Posterior cingulate gyrus (tissue), 11 donors: ENCODE measurements at places on chromosomes 1 and 21.

DNA sequence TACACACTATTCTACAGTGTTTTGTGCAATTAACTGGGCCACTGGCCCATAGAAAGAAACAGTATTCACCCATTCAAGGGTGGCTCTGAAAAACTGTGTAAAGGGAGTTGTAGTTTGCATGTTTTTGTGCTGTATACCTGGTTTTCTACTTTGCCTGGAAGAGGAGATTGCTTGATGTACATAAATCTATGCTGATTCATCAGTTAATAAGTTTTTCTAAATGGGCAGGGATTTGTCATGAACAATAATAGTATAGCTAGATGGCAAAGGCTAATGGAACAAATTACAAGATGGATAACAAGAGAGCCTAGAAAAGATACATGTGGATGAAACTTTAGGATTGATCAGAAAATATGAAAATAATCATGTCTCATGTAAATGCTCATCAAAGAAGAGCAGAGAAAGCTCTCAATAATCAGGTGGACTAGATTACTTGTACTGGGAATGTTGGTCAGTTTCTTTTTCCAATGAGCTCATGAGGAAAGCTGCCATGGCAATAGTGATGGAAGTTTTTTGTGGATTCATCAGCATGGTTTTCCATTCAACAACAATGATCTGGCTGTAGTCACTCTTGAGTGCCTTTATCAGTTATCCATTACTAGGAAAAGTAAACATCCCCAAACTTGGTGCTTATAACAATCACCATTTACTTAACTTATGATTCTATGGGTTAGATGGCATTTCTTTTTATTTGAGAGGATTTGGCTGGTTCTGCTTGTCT lies 602.8 kb downstream of the BRINP3 start:
- DNase-seq, result no peak

DNA sequence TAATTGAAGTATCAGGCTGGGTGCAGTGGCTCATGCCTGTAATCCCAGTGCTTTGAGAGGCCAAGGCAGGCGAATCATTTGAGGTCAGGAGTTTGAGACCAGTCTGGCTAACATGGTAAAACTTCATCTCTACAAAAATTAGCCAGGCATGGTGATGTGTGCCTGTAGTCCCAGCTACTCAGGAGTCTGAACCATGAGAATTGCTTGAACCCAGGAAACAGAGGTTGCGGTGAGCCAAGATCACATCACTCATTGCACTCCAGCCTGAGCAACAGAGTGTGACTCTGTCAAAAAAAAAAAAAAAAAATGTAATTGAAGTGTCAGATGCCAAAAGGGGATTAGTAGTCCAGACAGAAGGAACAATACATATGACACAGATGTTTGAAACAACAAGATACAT lies 56.7 kb downstream of the SLC44A5 start:
- DNase-seq, result no peak

DNA sequence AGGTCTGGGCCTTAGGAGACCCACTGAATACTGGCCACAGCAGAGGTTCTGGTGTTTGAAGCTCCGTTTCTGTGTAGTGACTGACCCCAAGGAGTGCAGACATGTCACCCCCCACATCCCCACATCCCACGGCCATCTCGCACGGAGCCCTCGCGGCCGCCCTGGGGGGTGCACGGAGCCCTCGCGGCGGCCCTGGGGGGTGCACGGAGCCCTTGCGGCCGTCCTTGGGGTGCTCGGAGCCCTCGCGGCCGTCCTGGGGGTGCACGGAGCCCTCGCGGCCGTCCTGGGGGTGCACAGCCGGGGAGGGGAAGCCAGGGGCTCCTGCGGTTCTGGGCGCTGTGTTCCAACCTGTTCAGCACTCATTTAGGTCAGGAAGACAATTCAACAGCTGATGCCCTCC lies 68.4 kb downstream of the SCCPDH start:
- DNase-seq, result no peak

DNA sequence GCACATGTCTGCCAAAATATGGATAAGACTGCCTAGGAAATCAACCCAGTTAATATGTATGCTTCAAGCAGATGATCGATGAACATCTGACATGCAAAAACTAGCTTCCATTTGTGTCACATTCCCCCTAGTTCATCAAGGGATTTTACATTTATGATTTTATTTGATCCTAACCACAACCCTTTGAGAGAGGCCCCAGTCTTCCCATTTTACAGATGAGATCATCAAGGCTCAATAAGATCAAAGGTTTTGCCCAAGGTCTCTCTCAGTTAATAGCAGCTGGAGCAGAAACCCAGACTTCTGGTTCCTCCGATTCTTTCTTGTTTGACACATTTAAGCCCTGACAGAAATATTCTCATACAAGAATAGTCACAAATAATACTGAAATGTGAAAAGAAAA lies 107.7 kb upstream of the PPP2R5A start:
- no peak for DNase-seq

GRCh38 chr1:236979149-236979900 lies 24.9 kb downstream of the MT1HL1 start:
- peak; percentile 46 for DNase-seq

DNA sequence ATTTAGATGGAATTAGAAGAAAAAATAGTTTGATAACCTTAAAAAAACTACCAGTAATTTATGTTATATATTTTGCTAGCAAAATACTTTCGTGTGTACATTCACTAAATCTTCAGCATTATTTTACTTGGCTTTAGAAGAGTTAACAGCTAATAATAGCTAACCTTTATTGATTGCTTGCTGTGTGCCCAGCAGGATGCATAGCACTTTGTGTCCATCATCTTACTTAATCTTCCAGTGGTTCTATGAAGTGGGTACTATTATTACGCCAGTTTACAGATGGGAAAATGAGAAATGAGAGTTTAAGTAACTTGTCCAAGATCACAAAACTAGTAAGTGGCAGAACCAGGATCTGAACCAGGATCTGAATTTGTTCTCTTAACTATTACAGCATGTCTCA lies 41.7 kb upstream of the GPR25 start:
- DNase-seq, result no peak

- DNase-seq, result no peak
Measured at GRCh38 chr1:79847700-79848099, 841.2 kb upstream of the ADGRL4 start.

DNA sequence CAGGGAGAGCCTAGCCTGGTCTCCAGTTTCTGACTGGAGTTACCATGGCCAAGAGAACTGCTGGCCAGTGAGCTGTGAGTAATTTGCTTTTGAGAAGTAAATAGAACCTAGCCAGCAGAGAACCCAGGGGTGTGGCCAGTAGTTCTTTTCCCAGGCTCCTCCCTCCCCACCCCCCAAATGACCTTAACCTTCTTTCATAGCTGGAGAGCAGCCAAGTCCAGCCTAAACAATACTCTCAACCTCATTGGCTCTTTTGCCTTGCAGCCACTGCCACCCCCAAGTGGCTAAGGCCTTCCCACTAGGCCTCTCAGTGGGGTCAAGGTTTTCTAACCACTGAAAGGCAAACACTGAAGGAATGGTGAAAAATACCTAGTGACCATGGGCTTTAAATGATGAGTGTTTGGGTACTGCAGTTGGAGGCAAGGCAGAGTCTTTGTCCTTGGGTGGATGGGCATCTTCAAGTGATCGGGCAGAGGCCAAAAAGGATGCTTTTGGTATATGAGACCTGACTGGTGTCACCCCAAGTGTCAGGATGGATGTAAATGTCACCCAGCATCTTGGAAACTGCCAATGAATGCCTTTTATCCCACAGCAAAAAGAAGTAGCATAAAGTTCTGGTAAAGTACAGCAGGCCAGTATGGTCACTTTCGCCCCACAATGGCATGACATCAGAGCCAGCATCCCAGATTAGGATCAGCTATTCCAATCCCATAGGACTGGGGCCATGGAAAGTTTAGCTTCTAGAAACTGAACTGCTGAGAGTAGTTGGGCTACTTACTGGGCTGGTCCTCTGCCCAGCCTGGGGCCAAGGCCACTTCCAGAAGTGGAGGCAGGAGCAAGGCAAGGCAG lies 3.5 kb upstream of the PIGV start:
- DNase-seq, result no peak

GRCh38 chr1:81068726-81069125 lies 732.0 kb upstream of the ADGRL2 start:
- no peak for DNase-seq

GRCh38 chr1:91527266-91527765 lies 26.7 kb downstream of the CDC7 start:
- DNase-seq, result no peak

DNA sequence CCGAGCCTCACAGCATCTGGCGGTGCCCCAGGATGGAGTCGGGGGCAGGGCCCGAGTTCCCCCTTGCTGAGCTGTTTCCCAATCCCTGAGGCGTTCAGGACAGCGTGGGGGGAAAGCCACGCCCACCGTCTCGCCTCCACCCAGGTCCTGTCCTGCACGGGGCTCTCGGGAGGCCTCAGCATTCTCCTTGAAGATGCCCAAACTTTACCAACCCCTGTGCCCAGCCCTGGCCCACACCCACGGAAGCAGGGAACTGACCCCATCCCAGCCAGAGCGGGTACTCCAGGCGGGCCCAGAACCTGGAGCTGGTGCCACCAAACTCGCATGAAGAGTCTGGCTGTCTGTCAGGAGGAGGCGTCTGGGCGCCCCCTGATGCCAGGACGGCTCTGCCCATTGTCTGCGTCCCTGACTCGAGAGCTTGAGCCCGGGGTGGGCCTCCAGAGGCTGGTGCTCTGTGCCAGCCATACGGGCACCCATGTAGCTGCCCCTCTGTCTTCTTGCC lies 35.3 kb upstream of the POFUT2 start:
- peak; percentile 22 for DNase-seq

DNA sequence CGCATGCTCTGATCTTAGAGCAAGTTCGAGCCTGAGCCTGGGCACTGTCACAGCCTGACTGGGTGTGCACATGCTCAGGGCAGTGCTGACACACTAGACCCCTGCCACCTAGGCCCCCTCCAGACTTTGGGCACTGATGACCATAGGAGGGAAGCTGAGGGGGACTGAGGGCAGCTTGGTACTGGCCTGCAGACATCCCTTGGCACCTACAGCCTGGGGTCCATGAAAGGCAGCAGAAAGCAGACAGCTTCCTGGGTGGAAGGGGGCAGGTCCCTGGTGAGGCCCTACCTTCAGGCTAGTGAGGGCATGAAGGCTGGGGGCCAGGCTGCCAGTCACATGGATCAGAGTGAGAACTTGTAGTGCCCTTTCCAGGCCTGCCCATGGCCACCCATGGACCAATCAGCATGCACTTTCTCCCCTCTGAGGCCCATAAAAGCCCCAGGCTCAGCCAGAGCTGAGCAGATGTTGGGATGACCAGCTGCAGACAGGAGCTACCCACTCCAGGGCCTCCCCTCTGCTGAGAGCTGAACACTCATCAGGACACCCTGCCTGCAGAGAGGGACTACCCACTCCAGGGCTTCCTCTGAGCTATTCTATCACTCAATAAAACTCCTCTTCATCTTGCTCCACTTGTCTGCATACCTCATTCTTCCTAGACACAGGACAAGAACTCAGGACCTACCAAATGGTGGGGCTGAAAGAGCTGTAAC lies 680.8 kb downstream of the MATN1 start:
- DNase-seq, result no peak

- no peak for DNase-seq
Measured at GRCh38 chr1:15475752-15476314, at the start of gene CELA2B. Gene CELA2B, plus strand, starts transcription at chr1:15476104. Its CDS starts 22 bp downstream, at chr1:15476126.

GRCh38 chr1:12528021-12528852 lies 89.8 kb downstream of the DHRS3 start:
- peak; percentile 44 for DNase-seq

GRCh38 chr1:176801514-176802020 lies 338.6 kb downstream of the PAPPA2 start:
- peak; percentile 9 for DNase-seq

GRCh38 chr1:228009828-228010775 lies 3.3 kb downstream of the WNT3A start:
- no peak for DNase-seq

DNA sequence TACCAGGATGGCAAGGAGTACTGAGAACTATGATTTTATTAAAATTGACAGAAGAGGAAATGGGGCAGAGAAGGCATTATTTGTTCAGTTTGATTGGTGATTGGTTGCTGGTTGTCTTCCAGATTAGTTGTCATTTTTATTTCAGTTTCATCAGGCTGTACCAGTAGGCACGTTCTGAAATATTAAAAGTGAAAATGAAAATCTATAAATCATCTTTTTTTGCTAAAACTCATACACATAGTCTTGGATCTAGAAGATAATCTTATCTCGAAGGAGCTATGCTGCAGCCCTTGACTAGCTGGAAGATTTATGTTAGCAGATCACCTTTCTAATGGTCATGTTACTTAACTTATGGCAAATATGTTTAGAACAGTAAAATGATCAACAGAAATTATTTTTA lies 29.0 kb downstream of the NEK7 start:
- DNase-seq, result no peak

GRCh38 chr1:79151006-79151796 lies 144.7 kb upstream of the ADGRL4 start:
- no peak for DNase-seq

DNA sequence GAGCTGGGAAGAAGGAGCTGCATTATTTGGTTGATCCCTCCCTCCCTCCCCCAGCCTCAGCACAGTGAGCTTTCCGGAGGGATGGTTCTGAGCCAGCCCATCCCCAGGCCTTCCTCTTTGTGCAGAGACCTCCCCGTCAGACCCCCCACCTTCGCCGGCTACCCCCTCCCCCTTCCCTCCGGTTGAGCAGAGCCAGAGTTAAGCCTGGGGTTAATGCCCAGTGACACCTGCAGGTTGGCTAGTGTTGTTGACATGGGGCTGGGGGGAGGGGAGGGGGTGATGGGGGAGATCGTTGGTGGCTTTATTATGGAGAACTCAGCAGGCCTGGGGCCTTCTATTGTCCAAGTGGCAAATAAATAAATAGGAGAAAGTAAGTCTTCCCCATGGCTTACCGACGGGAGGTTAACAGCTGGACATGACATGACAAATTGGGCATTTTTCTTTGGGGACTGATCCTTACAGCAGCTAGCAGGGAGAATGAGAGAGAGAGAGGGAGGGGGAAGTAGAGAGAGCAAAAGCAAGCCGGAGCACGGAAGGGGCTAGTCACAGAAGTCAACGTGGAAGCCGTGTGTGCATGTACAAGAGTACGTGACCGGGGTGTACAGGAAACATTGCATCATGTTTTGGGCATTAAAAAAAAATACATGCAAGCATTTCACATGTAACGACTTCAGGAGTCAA lies 131.1 kb downstream of the TMEM53 start:
- DNase-seq, result no peak

DNA sequence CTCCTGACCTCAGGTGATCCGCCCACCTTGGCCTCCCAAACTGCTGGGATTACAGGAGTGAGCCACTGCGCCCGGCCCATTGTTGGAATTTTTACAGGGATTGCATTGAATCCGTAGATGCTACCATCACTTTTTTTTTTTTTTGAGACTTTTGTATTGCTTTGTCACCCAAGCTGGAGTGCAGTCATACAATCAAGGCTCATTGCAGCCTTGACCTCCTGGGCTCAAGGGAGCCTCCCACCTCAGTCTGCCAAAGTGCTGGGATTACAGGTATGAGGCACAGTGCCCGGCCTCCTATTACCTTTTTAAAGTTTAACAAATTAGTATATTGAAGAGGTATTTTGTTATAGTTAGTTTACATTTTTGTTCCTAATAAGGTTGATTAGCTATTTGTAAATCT lies 62.2 kb upstream of the SLC45A1 start:
- no peak for DNase-seq
